ENCODE measurements at places on chromosomes 13 and 19.

DNA sequence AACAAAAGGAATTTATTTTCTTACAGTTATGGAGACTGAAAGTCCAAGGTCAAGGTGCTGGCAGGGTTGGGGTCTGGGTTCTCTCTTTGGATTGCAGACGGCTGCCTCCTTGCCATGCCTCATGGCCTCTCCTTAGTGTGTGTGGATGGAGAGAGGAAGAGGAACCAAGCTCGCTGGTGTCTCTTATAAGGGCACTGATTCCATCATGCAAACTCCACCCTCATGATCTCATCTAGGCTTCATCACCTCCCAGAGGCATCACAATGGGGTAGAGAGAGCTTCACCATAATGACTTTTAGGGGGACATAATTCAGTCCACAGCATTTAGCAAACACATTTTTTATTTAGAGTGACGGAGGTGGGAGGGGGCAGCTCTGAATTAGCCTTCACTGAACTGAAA is 104.9 kb upstream of the ABCC4 start:
- no peak for DNase-seq

GRCh38 chr19:23699521-23699860 is 12.5 kb upstream of the ZNF675 start:
- DNase-seq = no peak

GRCh38 chr19:46216612-46217011 is 12.9 kb upstream of the IGFL1 start:
- DNase-seq = no peak

DNA sequence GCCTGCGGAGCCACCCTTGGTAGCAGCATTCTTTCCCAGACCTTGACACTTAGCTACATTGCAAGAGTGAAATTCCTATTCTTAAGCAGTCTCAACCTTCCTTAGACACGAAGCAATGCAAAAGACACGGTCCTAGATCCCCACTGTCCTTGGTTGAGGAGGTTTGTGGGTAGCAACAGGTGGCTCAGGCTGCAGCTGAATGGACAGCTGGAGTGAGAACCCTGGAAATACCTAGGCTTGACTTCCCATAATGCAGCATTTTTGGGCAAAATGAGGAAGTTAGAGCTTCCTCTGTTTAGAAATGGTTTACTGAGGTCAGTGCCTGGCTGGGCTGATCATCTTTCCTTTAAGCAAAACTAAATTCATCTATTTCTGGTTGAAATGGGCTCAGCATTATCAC is 296.6 kb downstream of the RFC3 start:
- no peak for DNase-seq

GRCh38 chr13:109331011-109331433 is 455.4 kb downstream of the IRS2 start:
- no peak for DNase-seq

GRCh38 chr13:19283836-19284235 is 102.2 kb upstream of the TUBA3C start:
- DNase-seq = no peak

DNA sequence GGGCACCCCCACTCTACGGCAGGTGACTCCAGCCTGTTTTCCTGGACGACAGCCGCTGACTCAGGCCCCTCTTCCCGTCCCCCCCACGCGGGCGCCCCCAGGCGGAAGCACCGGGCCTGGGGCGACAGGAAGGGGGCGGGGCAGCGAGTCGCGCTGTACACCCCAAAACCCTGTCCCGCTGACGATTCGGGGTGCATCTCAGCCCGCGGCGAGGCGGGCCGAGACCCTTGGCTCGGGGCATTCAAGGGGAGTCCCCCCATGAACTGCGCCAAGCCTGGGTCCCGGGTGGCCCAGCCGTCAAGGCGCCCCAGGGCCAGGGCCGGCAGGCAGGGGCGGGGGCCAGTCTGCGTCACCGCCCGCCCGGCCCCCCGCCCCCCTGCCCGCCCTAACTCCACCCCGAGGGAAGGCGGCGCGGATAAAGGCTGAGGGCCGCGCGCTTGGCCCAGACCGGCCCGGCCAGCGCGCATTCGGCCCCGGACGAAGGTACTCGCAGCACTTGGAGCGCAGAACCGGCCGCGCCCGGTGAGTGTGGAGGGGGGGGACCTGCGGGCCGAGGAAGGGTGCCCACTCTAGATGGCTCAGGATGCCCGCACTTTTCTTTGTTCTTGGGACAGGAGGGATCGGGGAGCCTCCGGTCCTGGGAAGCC is at the start of gene MIDN:
MIDN (plus strand) TSS at position 445 of the 647 bp plus-strand sequence. CDS start 1,714 bp downstream, outside the sequence.
- DNase-seq = no peak

GRCh38 chr19:58033741-58034476 is at the start of gene ZSCAN1:
Gene ZSCAN1 (plus strand): TSS chr19:58034025. CDS start chr19:58037837, 3,812 bp downstream.
- no peak for DNase-seq

- no peak for DNase-seq
Measured at GRCh38 chr19:10920781-10921180, 7.7 kb downstream of the YIPF2 start.

DNA sequence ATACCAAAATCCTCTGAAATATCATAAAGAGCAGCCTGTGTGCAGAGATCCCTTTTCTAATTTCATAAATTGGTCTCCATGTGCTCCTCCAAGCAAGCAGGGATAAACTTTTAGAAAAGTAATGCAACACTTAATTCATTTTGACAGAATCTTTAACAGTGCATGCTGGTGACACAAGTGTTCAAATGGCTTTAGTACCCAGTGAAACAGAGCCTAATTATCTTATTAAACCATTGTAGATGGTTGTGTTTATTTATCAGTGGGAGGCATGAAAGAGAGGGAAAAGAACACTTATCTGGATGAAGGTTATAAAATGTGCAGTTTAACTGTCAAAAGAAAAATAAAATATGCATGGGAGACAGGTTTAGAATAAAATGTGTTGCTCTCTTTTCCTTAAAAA is 945.0 kb upstream of the PCDH20 start:
- peak; percentile 81 for DNase-seq

DNA sequence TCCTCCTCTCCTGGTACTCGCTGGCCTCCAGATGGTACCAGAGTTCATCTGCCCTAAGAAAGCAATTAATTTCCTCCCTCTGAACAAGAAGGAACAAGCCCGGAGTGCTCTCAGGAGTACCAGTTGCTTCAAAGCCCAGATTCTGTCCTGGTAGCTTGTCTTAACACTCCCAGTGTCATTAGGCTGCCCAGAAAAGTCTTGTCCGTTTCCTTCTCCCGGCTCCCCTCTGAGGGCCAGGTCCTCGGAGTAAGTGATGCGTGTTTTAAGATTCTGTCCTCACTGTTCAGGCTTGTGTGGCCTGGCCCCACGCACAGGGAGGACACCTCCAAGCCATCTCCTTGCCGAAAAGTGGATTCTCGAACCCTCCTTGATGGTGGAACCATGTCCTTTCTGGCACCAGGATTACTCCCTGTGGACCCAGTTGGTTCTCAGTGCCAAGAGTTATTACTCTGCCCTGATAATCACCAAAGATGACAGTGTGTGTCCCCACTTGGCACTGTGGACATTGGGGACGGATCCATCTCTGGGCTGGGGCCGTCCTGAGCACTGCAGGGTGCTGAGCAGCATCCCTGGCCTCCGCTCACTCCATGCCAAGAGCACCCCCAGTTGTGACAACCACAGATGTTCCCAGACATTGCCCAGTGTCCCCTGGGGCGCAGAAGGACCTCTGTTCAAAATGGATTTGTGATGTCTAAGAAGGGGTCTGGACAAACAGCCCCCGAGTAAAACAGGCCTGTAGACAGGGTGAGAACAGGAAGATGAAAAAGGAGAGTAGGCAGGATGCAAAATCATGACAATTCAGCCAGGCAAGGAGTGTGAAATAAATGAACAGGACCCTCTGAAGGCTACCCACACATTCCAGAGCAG is 52.4 kb downstream of the RFX2 start:
- no peak for DNase-seq

DNA sequence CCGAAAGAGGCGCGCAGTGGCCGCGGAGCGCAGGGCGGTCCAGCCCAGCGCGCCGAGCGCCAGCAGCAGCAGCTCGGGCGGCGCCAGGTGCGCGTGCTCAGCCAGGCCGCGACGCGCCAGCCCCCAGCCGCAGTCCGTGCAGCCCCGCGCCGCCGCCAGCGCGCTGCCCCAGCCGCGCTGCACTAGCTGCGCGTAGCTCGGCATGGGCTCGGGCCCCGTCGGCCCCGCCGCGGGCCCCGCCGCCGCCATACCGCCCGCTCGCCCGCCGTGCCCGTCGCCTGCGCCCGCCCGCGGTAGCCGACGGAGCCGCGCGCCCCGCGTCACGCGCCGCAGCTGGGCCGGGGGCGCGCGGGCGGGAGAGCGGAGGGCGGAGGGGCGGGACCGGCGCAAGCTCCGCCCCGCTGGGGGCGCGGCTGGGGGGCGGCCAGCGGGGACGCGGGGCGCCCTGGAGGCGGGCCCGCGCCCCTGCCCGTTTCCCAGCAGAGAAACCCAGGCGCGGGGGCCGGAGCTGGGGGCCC is at the start of gene CERS1:
CERS1 (minus strand) TSS at position 335 of the 518 bp plus-strand sequence; CDS start at position 249, 86 bp downstream.
- no peak for DNase-seq

- DNase-seq = no peak
Measured at GRCh38 chr13:111534751-111535522, 214.5 kb downstream of the TEX29 start.

- no peak for DNase-seq
Measured at GRCh38 chr19:15337202-15337601, 4.9 kb upstream of the BRD4 start.

GRCh38 chr13:108950333-108951010 is 321.1 kb downstream of the MYO16 start:
- DNase-seq = no peak

- no peak for DNase-seq
Measured at GRCh38 chr13:50310734-50311133, 295.5 kb downstream of the KCNRG start.

GRCh38 chr13:28582225-28582891 is 76.6 kb upstream of the POMP start:
- DNase-seq = no peak

All from NCI-H1417 treated with DMSO at 0.1 percent for 48 hours (cell line).